ENCODE measurements at places on chromosomes 6 and 20.

GRCh38 chr20:1674361-1674760, 16.8 kb upstream of the SIRPG start:
- DNase-seq, result no peak

DNA sequence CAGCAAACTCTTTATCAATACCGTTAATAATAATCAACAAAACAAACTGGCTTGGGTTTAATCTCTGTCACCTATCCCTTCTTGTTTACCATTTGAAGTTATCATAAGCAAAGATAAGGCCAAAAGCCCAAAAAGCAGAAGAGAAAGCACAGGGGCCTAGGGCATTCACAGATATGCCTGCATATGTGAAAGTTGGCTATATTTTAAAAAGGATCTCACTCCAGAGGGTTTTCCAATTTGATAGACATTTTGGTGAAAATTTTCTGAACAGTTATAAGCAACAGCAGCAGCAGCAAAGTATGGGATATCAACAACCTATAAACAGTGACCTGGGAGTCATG, 101.1 kb downstream of the ATXN1 start:
- no peak for DNase-seq

DNA sequence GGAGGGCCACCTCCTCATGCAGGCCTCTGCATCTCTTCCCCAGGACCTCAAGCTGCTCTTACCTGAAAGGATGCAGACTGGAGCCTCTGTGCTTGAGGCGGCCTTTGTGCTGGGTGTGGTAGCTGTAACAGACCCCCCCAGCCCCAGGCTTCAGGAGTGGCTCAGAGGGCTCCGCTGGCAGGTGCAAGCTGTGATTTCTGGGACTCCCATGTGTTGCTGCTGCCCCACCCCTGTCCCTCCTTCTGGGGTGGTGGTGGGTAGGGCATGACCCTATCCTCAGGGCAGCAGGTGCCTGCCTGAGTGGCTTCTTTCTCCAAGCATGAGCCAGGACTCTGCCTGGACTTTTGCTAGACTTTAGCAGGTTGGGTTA, 121.2 kb downstream of the SULF2 start:
- DNase-seq, result no peak

DNA sequence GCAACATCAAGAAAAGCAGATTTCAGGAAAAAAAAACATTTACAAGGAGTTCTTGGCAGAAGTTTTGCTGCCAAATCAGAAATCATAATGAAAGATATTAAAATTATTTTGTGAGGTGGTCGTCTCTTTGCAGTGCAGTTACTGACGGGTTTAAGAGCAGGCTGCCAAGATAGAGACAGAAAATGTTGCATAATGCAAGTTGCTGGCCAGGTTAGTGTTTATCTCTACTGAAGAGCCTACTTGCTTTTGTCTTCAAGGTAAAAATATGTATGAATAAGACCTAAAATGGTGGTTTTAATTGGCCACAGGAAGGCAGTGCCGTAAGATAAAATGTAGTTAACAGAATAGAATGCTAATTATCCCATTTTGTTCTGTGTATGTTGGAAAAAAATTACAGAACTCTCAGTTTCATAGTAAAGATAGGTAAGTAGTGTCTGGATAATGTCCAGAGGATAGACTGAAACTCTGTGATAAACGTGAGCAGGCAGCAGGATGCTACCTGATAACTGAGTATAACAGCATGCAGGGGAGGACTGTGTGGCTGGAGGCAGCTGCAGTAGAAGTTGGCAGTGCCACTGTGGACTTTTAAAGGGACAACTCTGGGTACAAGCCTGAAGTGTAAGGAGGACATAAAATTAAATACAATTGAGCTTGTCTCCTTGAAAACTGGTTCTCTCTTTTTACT, 13.9 kb downstream of the FOXO3 start:
- DNase-seq, result no peak

- no peak for DNase-seq
These were observed 696.5 kb upstream of the FLRT3 start for GRCh38 chr20:15033891-15034290.

DNA sequence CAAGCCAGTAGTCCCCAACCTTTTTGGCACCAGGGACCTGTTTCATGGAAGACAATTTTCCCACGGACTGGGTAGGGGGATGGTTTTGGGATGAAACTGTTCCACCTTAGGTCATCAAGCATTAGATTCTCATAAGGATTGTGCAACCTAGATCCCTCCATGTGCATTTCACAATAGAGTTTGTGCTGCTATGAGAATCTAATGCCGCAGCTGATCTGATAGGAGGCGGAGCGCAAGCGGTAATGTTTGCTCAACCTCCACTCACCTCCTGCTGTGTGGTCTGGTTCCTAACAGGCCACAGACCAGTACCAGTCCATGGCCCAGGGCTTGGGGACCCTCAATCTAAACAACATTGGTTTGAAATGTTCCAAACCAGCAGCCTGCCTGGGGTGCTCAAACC, 137.0 kb upstream of the STXBP5 start:
- DNase-seq, result no peak

DNA sequence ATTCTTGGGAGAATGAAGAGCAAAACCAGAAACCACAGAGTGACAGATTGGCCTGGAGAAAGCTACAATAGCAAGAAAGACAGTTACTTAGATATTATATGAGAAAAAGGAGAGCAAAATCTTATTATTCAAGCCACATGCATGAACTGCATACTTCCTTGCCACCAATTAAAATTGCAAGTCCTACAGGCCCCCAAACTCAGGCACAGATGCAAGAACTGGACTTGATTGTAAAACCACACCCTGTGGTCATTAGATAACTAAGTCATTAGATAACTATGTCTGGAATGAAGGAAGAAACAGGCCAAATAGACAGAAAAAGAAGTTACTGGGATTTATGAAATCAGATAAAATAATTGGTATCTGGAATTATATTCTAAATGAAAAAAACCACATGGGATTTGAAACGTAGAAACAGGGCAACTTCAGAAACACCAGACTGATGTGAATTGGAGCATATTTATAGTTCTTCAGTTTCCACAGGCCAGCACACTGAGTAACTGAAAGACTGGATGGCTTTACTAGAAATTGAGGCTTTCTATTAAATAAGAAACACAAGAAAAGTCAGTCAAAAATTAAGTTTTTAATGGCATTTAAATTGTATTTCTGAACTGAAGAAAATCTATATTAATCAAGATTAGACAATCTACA, 49.4 kb upstream of the CARMIL1 start:
- DNase-seq, result no peak

DNA sequence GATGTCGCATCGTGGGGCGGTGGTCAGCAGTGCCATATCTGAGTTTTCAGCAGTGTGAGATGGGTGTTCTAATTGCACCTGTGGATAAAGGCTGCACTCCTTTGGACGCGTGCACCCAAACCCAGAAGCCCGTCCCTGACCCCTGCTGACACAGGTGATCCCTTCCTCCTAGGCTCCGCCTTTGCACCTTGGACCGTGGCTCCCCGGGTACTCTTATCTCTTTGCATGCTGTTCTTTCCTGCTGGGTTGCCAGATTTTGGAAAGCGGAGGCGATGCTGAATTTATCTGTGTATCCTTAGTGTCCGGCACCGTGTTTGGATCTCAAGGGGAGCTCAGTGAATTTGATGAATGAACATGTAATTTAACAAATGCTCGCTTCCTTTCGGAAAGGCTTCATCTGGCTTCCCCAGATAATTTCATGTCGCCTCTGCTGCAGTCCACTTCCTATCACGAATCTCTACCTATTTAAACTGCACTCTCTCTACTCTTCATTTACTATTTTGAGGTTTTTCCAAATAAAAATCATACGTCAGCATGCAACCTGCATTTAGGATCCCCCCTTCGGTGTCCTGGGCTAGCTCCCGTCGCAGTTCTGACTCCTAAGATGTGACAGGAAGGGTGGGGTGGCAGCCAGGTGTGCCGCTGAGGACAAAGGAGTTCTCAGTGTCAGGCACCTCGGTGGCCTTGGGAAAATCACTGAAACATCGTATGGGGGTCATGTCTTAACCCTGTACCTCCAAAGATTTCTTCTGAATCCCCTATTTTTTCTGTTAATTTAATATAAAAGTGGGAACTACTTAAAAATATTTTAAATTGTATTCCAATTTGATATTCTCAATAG, 753 bp upstream of the PERP start:
- no peak for DNase-seq

DNA sequence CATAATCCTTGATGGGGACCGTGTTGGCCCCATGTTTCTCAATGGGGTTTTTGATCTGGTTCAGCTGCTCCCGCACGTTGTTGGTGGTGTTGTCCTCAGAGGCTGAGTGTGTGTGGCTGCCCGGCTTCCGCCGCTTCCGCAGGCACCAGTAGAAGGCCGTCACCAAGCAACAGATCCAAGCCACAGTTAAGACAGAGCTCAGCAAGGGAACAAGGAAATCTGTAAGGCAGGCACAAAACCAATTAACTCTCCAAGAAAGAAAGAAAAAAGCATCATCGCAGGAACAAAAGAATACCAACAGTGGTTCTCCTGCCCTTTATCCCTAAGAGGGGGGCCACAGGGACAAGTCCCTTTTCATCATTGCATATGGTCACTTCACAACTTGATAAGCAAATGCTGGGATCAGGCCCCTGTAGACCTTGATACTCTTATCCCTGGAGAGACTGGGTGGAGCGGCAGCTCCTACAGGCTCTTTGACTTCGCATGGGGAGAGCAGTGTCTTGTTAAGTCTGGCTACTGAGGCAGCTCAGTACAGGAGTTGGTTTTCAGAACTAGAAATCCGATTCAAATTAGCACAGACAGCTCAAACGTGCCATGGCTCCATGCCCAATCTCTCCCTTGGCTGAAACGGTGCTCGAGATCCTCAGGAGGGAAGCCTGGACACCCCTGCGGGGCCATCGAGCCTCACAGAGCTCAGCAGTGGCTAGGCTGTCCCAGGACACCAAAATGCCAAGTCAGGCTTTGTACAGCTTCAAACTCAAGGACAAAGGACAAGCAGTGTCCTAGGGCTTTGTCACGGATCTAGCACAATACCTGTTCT, 33.9 kb downstream of the JAG1 start:
- DNase-seq, result no peak

- DNase-seq, result no peak
These were observed 184.3 kb downstream of the ZNF217 start for GRCh38 chr20:53409447-53409717.

DNA sequence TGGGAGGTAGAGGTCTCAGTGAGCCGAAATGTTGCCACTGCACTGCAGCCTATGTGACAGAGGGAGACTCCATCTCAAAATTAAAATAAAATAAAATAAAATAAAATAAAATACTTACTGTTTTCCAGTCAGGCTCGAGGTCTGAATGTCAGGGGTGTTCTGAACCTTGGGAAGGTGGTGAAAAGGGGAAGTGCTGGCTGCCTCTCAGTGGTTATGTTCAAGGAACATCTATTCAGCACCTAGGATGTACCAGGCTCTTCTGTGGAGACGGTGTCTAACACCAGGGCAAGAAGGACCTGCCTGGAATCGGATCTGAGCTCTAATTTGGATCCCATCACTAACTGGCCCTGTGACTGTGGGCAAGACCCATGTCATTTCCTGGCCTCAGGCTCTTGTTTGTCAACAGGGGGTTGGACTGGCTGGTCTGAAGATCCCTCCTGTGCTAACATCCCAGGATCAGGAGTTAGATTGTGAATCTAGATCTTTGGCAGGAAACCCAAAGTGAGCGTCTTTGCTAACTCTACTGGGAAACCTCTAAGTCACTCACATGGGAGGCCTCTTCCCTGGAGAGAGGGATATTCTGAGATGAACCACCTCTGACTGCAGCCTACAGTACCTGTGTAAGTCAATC, 63.4 kb upstream of the SIRPG start:
- DNase-seq, result no peak

- no peak for DNase-seq
These were observed 189.1 kb downstream of the TBX18 start for GRCh38 chr6:84575264-84575663.

GRCh38 chr6:63802606-63803206, 167.1 kb downstream of the PHF3 start:
- DNase-seq, result no peak

- DNase-seq, result no peak
These were observed 338.0 kb downstream of the ADGRB3 start for GRCh38 chr6:68973066-68973465.
